ENCODE measurements at places on chromosomes 16 and 17.
A peak's percentile ranks its signal among the peaks of the same experiment; 100 is the strongest.

GRCh38 chr16:14168146-14168545 is 97.0 kb downstream of the MRTFB start:
- no peak for DNase-seq

DNA sequence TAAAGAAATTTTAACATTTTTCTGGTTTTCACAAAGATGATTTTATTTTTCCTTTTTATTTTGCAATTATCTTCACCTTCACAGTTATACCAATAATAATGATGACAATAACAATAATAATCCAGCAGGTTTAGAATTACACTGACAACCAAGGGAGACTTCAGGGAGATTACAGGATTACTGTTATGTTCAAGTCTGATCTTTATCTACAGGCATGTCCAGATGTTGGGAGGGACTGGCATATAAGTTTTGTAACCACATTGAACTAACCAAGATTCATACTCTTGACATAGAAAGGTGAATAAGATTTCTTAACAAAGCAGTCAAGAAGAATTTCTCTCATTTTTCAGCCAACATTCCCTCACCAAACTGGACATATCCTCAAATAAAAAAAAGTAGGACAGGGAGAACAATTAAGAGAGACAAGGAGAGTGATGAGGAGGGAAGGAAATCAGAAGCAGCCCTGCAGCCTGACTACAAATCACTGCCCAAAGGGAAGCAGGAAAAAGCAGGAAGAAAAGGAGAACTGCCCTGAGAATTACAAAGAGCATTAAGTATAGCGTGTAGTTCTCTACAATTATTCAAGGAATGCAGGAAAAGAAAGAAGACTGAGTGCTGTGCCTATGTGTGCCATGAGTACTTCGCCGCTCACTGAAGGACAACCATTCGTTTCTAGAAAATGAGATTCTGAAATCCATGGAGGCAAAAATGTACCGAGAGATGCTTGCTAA is 155.7 kb upstream of the C17orf78 start:
- no peak for DNase-seq

GRCh38 chr17:17943281-17943984 is 28.8 kb downstream of the TOM1L2 start:
- no peak for DNase-seq

DNA sequence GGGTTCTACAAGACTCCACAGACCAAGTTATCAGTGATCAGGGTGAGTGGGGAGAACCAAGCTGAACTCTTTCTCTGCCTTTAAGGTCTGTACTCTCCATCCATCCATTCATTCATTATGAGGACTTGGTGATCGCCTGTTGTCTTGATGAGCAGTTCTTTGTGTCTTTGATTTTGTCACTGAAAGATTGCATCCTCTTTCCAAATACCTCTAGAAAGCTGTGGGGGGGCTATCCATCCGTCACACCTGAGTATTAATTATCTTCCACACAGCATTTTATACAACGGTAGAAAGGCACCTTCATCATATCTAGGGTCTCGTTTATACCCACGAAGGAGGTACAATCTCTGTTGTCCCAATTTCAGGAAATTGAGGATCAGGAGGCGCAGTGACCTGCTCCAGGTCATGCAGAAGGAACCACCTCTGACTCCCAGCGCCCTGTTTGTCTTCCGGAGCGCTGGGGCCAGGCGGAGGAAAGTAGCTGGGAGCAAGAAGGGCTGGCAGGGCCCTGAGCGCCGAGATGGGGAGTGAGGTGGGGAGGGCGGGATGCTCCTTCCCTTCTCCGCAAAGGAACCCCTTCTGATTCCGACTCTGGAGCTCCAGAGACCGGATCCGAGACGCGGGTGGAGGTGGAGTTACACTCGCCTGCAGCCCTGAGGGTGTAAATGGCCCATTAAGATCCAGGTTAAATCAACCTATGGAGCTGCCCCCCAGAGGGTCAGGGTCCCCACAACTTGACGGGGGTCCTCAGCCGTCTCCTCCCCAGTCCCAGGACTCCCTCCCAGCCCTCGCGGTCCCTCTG is 605 bp upstream of the ABAT start:
- no peak for DNase-seq

GRCh38 chr17:62065611-62066468 is 762 bp upstream of the MED13 start:
- DNase-seq, result peak; percentile 100

DNA sequence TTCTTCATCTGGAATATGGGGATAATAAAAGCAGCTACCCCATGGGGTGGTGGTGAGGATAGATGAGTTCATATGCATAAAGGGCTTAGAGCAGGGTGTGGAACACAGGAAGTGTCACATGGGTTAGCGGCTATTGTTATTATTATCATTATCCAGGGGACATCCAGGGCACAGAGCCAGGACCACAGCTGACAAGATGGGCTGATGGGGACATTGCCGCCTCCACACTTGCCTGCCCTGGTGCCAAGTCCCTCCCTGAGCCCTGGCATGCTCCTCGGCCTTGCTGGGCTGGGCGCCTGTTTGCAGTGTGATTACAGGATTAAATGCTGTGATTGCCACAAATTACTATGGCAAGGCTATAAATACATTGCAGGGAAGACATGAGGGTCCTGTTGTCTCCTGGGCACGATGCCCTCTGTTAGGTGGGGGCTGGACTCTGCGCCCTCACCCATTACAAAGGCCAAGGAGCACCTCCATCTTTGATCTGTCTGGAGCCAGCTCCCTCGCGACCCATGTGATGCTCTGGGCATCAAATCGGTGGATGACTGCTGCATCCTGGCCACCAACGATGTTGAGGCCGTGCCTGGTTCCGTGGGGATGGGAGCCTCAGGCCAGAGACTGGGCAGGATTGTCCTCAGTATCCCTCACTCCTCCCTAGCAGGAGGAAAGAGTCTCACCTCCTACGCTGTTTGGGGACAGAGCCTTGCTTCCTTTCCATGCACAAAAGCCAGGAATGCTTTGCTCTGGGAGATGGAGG is 43.2 kb downstream of the PIMREG start:
- no peak for DNase-seq

GRCh38 chr16:52251495-52251894 is 295.4 kb downstream of the TOX3 start:
- DNase-seq, result no peak

- no peak for DNase-seq
These were observed 203.2 kb downstream of the RGS9 start for GRCh38 chr17:65340401-65340800.
